Effector memory CD4-positive, alpha-beta T cell (primary cell): ENCODE measurements at places on chromosomes 7 and 10.

DNA sequence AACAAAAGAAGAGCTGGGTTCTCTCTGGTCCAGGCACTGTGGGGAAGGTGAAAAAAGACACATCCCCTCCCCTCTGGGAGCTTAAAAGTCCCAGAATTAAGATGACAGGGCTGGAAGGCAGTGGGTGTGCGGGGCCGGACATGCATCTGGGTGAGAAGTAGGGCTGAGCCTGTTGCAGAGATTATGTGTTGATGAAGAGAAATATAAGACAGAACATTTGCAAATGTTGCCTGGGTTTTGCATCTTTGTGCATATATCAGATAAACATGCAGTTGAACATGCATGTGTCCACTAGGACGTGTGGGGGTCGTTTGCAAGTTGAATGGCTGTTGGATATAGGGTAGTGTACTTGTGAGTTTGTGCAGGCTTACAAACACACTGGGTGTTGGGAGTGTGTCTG is 94.3 kb upstream of the PPIF start:
- DNase-seq, result no peak

- DNase-seq, result peak; percentile 61
Measured at GRCh38 chr10:119542357-119542987, at the start of gene RGS10. RGS10 (minus strand) TSS chr10:119542719; CDS start chr10:119542638, 81 bp downstream.

DNA sequence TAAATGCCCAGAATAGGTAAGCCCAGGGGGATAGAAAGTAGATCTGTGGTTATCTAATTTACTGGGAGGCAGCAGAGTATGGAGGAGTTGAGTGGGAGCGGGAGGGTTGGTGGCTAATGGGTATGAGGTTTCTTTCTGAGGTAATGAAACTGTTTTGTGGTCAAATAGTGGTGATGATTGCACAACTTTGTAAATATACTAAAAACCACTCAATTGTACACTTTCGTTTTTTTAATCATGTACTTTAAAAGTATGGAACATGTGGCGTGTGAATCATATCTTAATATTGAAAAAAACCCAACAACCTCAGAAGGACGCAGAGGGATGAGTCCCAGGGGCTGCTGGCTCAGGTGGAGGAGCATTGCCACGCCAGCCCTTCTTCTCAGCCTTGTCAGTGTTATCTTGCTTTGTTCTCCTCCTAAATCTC is 118.1 kb downstream of the WDR11 start:
- DNase-seq, result no peak

GRCh38 chr10:49579621-49580020 is 30.5 kb upstream of the SLC18A3 start:
- DNase-seq, result no peak

GRCh38 chr7:115471891-115472290 is 550.0 kb downstream of the MDFIC start:
- DNase-seq, result no peak

GRCh38 chr10:24944512-24945255 is 7.7 kb downstream of the PRTFDC1 start:
- DNase-seq, result no peak

GRCh38 chr10:32308027-32308603 is 38.8 kb downstream of the EPC1 start:
- no peak for DNase-seq

DNA sequence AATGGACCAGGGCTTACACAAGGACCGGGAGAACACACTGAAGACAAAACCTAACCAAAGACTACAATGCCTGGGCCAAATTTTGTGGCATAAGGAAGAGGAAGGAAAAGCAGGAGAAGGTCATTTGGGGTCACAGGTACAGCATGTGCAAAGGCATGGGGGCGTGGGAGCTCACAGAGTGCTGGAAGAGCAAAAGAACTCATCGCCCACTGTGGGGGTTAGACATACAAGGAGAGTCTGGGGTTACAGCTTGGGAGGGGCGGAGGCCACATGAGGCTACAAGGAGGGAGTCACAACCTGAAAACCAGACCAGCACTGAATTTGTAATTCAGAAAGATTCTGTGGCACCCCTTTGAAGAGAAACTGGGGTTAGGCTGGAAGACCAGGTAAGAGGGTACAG is 9.7 kb downstream of the PUS7 start:
- DNase-seq, result no peak

DNA sequence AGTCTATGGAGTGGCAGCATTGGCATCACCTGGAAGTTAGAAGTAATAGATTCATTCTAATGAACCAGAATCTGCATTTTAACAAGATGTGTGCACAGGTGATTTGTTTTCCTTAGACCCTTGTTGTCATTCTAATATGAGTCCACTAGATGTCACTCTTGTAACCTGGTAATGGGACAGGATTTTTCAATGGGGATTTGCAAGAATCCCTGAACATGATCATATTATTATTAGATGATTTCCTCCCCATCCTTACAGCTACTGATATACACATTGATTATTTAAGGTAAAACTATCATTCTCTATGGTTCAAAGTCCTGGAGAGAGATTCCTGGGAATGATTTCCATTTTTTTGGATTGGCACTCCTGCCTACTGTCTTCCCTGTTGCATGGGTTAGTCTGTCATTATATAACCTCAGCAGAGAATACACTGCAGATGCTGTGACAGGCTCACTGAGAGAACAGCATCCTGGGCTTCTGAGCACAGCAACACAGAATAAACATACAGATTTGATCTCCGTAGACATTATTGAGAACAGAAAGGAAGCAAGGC is 194.9 kb downstream of the SUGCT start:
- no peak for DNase-seq

DNA sequence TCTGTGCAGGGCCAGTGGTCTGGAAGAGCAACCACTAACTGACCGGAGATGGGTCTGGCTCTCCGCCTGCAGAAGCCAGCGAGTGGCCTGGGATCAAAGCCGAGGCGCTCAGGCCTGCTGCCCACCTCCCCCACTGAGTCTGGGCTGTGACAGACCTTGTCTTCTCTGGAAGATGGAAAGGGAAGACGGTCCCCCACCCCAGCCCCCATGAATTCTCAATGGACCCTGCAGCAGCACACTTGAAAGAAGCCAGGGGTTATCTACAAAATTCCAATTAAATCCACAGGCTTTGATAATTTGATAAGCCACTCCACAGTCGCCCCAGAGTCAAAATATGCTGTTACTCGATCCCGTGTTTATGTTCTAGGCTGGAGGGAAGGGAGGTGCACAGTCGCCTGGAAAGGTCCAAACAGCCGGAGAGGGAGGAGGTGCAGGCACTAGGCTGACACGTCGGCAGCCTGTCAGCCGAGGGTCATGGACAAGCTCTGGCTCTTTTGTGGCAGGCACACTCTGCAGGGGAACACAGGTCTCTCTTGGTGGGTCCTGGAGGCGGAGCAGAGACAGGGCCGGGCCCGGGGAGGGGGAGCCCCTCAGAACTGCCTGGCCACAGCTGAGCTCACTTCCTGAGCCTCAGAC is 134.9 kb downstream of the SH3PXD2A start:
- no peak for DNase-seq

GRCh38 chr10:128296253-128297007 is 170.2 kb upstream of the MKI67 start:
- DNase-seq, result no peak

DNA sequence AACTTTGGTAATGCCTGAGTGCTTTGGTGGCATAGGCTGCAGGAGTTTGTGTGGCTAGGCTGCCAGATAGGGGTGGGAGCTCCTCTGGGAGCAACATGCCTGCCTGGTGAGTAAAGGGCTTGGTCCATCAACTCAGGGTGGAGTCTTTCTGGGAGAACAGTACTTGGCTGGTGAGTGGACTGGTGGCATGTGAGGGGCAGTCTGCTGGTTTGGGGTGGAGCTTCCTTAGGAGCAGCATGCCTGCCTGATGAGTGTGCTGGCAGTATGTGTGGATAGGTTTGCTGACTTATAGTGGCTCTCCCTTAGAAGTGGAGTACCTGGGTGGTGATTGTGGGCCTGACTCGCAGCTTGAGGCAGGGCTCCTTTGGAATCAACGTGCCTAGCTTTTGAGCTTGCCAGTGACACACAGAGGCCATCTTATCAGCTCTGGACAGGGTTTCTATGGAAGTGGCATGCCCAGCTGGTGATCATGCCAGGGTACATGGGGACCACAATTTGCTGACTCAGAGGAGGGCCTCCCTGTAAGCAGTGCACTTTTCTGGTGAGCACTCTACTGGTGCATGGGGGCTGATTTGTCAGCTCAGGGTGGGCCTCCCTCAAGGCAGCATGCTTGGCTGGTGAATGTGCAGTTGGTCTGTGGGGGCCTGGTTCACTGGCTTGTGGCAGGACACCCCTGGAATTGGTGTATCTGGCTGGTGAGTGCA is 35.0 kb upstream of the SRI start:
- DNase-seq, result no peak

GRCh38 chr7:151679071-151679708 is 159.5 kb upstream of the RHEB start:
- no peak for DNase-seq

DNA sequence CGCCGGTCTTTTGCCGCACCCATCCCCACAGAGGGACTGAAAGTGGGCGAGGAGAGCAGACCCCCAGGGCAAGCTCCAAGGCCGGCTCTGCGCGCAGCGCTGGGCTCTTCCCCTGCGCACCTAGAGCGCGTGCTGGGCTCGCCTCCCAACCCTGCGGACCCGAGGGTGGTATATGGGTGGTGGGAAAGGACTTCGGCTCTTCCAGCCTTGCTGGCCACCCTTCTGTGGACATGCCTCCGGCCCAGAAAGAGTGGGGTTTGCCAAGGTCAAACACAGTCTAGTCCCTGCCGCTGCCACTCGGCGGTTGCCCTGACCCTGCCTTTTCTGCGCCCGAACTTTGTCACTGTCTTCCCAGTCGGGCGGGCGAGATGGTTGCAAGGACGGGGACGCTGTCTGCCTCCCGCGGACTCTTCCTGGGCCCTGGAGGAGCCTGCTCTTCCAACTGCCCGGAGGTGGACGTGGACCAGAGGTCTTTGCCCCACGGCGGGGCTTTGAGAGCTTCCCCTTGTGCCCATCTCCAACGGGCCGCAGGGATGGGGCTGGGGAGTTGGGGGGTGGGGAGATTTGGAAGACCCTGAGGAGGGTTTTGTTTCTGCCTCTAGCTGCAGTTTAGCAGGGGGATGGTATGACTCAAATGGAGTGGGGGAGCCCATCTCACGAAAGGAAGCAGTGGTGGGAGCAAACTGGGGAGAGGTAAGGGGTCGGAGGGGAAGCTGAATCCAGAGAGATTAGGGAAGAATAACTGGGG is 1.5 kb downstream of the ADCY1 start:
- DNase-seq, result no peak

DNA sequence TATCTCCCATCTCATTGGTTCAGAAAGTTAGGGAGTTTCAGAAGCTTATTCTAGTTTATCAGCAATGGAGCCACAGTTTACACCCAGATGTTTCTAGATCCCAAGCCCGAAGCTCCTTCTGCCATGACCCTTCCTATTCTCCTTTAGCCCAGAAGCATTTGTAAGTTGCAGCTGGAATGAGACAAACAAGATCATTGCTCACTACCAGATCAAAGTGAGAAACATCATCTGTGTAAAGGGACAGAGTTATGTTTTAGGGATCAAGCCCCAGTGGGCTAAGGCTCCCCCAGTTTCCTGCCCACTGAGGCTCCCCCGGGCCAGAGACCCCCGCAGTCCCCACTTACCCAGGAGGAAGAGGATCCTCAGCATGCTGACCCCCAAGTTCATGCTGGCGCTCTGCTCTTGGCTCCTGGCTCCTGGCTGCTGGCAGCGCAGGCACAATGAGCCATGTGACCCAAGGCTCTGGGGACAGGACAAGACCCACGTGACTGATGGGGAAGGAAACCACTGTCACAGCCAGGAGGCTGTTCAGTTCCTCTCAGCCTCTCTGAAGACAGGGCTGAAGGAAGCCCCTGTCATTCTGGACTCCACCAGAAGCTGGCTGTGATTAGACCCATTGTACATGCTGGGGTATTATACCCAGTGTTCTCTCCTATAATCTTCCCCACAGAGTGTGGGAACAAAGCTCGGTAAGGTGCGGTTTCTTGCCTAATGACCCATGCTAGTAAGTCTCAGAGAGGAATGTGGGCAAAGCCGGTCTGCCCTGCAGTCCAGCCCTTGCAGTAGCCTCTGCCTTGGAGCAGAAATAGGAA is at the start of gene TMEM273:
Gene TMEM273 (minus strand): TSS at position 442 of the 812 bp plus-strand sequence. CDS start 55 bp downstream, at position 387.
- DNase-seq, result no peak

- no peak for DNase-seq
Measured at GRCh38 chr7:72062666-72063065, 349.5 kb downstream of the CALN1 start.

GRCh38 chr7:70775570-70776156 is 356.3 kb upstream of the GALNT17 start:
- DNase-seq, result no peak

- no peak for DNase-seq
Measured at GRCh38 chr7:147079083-147079482, 962.5 kb downstream of the CNTNAP2 start.

- peak; percentile 38 for DNase-seq
Measured at GRCh38 chr10:110610308-110610774, 33.8 kb upstream of the RBM20 start.

GRCh38 chr10:3946234-3947229 is 161.5 kb upstream of the KLF6 start:
- no peak for DNase-seq

DNA sequence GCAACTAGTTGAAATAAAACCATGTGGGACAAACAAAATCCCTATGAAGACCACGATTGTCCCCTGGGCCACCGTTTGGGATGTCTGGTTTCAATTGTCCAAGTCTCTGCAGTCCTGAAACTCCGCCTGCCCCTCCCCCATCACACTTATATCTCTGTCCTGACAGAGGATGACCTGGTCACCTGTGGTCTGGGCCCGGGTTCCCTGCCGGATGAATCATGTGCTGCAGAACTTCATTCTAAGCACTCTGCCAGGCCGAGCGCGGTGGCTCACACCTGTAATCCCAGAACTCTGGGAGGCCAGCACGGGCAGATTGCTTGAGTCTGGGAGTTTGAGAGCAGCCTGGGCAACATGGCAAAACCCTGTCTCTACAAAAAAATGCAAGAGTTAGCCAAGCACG is 91.1 kb downstream of the COL13A1 start:
- no peak for DNase-seq

- DNase-seq, result no peak
Measured at GRCh38 chr7:57328963-57329362, 121.0 kb upstream of the ZNF716 start.

DNA sequence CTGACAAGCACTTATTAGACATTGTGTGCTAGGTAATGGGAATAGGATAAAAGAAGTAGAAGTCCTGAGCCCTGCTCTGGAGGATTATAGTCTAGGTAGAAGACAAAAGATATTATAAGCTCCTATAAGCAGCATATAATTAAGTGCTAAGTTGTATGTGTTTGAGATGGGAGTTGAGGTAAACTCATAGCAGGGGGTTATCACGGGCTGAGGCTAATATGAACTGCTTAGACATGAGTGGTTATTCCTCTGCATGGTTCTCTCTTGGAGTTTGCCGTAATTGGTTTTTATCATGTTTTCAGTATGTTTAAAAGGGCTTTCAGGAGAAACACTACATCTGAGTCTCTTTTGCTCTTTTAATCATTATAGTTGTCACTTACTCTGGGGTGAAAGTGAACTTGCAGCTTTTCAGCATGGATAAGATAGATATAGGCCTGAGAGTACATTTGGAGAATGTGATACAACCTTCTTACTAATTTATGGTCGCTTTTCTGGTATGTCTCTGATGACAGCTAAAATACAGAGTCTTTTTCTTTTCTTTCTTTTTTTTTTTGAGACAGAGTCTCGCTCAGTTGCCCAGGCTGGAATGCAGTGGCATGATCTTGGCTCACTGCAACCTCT is 39.0 kb downstream of the SMNDC1 start:
- no peak for DNase-seq
